Kidney (tissue), 22 donors: ENCODE measurements at places on chromosomes 3 and 15. TPM values are rescaled to one million over a fixed set of nuclear protein-coding genes. Genes with fewer than 3 reads are reported as not detected.

Gene CCR3
- not detected for polyA plus RNA-seq

Gene TMEM212
- not detected for polyA plus RNA-seq

Gene SACM1L
- polyA plus RNA-seq, result 27.1 TPM

Gene RLBP1
- polyA plus RNA-seq, result not detected

Gene OR5H1
- polyA plus RNA-seq, result not detected

Gene FETUB
- not detected for polyA plus RNA-seq

Gene POPDC2
- polyA plus RNA-seq, result 7.3 TPM

Gene SNX22
- polyA plus RNA-seq, result 1.1 TPM
